ENCODE measurements at places on chromosomes 4 and X. TPM values are rescaled to one million over a fixed set of nuclear protein-coding genes. Genes with fewer than 3 reads are reported as not detected.

DNA sequence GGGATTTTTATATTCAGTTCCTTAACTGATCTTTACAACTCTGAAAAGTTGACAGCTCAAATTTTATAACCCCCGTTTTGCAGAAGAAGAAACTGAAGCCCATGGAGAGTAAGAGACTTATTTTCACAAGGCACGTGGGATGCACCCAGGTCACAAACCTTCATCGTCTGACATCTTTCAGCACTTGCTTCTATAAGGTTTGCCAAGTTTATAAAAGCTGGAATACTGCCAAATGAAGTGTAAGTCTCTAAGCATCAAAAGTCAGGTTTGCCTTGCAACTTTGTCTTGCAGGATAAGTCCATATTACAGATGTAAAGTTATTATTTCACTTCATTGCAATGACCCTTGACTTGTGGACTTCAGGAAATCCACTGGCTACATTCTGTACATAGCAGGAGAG, 6.3 kb upstream of the KCNIP4 start:
- no peak for ATAC-seq

DNA sequence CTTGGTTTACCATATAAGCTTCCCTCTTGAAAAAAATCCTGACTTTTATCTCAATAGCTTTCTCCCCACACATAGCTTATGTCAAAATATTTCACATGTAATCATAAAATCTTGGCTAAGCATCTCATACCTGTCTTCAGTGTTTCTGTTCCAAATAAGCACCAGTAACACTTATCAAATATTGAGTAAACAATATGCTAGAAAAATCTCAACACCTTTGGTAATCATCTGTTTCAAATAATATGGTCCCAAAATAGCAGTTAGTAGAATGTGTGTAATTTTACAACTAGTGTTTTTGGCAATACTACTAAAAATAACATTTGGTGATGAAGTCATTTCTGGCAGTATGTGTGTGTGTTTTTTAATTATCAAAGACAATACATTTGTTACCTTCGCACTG, 2138.2 kb downstream of the PCDH7 start:
- ATAC-seq, result no peak

DNA sequence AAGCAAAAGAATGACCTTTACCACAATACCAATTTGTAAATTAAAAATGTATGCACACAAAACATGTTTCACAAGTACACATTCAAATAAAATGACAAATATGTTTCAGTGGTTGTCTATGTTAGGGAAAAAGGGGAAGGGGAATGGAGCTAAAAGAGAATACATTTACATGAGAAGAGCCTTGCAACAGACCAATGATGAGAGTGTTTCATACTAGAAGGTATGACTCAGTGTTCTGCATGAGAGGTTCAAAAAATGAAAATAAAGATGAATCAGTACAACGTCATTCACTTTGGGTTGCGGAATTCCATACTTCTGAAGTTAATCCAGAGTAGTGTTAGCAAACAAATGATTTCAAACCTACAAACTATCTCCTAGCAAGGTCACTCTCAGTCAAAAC, 51.7 kb downstream of the RPGR start:
- peak; percentile 94 for ATAC-seq

- peak; percentile 53 for ATAC-seq
Observed at GRCh38 chr4:142940425-142941330, 94.6 kb upstream of the INPP4B start.

DNA sequence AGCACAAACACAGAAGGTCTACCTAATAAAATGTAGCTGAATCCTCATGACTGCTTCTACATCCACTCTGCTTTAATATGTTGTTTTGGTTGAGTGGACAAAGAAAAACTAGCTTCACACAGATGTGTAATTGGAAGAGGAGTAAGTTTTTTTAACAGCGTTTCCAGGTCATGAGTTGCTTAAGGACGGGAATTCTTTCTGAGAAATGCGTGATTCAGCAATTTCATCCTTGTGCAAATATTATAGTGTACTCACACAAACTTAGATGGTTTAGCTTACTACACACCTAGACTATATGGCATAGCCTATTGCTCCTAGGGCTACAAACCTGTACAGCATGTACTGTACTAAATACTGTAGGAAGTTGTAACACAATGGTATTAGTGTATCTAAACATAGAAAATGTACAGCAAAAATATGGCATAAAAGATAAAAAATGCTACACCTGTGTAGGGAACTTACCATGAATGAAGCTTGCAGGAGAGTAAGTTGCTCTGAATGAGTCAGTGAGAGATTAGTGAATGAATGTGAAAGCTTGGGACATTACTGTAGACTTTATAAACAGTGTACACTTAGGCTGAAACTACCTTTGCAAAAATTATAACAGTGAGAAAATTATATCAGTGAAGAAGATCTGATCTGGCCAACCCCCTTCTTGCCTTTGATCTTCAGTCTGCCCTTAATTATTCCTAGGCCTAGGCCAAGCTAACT, 70.8 kb upstream of the IL15 start:
- ATAC-seq, result no peak

GRCh38 chrX:98057176-98057575, 1173.5 kb downstream of the RPA4 start:
- ATAC-seq, result no peak

Gene SMIM10L2A
- total RNA-seq, result 11.2 TPM

Gene ZNF280C
- 3.1 TPM for total RNA-seq
